ENCODE measurements at places on chromosomes 7 and 10.

DNA sequence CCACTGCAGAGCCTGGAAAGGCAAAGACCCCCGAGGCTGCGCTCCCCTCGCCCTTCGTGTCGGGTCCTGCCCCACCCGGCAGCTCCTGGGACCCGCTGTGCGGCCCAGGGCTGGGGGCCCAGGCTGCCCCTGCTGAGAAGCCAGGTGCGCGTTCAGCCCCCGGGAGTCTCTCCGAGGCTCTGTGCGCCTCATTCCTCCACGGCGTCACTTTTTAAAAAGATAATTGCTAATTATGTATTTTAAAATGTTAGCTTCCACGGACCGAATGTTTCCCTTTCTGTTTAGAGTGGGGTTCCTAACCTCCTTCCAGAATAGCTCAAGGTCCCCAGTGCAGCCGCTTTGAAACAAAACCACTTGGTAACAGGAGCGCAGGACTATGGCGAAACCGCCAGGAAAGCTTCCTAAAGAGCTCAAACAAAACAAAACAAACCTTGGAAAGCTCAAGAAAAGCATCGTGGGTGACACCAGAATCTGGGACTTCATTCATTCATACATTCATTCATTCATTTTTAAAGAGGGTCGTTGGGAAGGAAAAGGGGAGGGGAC is 45.6 kb downstream of the PDIA4 start:
- DNase-seq, result no peak

DNA sequence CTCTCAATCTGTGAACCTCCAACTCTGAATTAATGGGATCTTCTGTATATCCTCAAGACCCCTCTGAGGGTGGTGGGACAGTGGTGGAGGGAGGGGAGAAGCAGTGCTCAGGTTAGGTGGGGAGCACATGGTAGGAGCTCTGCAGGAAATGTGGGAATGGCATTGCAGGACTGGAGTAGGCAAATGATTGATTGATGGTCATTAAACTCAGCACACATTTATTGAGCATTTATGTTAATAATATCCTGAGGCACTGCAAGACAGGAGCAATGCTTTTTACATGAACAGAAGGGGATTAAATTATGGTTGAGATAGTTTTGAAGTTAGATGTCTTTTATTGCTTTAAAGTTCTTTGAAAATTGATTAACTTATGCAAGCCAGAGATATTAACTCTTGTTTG is 14.1 kb downstream of the BMPER start:
- no peak for DNase-seq

GRCh38 chr10:130109796-130110245 is 809 bp downstream of the C10orf143 start:
- DNase-seq, result peak; percentile 65

DNA sequence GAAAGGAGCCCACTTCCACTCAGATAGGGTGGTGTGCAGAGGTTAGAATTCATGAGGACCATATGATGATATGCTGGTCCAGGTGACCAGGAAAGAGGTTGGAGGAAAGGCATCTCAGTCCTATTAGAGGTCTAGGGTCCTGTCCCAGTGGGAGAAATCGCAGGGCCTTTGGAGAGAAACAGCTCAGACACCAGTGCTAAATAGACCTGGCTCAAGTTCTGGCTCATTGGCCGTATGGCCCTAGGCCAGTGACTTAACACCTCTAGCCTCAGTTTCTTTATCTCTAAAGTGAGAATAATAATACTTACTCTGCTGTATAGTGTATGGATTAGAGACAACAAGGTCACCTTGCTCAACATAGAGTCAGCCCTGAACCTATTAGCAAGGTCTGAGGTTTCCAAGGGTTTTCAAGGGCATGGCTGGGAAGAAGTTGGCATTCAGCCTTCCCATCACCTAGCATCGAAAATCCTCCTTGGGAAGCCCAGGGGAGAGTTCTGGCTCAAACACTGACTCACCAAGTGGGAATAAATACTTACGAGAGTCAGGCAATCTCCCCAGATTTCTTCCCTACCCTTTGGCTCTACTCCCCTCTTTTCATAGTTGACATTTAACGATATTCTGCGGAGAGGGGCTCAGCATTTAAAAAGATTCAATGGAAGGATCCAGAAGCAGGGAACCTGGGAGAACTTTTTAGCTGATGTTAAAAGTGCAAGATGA is 473.1 kb upstream of the PODXL start:
- no peak for DNase-seq

DNA sequence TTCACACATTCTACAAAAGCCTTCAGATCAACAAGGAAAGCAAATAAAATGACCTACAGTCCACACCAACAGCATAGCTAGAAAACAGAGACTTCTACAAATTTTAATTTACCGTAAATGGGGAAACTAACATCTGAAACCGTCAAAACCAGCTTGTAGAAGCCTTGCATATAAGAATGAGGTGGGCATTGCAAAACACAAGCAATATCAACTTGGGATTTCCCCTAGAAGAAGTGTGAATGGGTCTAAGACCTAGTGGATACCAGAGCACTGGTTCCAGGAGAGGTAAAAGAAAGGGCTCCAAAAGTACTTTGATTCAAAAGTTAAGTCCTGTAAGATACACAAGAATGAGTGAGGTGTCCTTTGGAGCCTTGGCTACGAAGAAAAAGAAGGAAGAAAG is 18.7 kb downstream of the RTKN2 start:
- no peak for DNase-seq

DNA sequence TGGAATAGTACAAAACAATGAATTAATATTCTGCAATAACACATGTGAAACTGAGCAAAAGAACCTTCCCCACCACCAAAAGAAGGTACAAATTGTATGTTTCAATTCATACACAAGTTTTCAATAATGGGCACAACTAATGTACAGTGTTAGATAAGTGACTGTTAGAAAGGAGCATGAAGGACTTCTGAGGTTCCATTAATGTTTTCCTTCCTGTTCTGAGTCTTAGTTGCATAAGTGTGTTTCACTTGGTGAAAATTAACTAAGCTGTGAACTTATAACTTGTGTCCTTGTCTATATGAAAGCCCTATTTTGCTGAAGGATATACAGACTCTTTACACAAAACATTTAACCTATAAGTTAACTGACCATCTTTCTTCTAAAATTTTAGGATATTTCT is 8.2 kb downstream of the GSAP start:
- DNase-seq, result no peak

DNA sequence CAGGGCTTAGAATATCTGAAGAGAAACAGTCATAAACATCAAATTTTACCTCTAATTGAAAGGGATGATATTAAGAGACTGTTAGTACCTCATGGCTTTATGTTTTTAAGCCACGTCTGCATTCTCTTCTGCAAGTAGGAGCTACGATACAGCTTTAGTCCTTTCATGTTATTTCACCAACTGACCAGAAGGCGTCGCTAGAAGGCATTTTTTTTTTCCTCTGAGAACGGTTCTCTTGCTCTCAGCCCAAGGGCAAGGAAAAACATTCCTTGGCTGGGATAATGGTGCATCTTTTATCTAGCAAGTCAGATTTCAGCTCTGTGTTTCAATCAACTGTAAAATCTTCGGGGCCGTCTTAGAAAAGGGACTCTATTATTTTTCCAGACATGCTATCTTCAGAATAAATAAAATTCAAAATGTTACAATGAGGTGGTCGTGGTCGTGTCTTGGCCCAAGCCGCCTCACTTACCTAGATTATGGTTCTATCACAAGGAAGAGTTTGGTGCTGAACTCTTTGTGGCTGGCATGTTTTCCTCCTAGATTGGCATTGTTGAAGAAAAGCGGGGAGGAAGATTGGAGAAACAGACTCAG is 41.6 kb upstream of the LYZL2 start:
- no peak for DNase-seq

DNA sequence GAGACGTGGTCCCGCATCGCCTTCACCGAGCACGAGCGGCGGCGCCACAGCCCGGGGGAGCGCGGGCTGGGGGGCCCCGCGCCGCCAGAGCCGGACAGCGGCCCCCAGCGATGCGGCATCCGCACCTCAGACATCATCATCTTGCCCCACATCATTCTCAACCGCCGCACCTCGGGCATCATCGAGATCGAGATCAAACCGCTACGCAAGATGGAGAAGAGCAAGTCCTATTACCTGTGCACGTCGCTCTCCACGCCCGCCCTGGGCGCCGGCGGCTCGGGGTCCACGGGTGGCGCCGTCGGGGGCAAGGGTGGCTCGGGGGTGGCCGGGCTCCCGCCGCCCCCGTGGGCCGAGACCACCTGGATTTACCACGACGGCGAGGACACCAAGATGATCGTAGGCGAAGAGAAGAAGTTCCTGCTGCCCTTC is 737 bp downstream of the CNNM2 start:
- no peak for DNase-seq

GRCh38 chr7:73345951-73346350 is 18.0 kb downstream of the FKBP6 start:
- DNase-seq, result no peak

DNA sequence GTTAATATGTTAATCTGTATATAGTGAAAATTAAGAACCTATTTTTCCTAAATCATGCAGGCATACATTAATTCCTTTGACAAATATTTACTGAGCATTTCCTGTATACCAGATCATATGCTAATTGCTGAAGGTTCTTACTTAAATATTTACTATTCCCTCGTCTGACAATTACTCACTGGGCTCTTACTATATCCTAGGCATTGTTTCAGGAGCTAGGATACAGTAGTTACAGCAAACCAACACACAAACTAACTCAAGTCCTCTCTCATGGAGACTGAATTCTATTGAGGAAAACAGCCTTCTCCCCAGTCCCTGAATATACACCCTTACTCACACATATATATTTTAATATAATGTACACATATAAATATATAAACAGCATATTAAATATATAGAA is 786.0 kb downstream of the NRG3 start:
- DNase-seq, result no peak

DNA sequence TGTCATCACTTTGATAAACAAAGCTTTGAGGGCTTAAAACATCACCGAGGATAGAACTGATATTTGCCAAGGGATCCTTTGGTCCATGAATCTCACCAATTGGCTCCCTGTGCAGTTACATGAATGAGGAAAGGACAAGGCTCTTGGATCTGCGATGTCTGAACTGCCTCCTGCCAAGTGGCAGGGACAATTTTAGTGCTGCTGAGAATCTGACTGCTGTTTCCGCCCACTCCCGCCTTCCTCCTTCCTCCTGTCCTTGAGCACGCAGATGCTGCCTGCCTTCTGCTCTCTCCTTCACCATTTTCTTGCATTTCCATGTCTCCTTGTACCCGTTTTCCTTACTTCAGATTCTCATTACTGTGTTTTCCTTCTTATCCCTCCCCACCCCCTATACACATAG is 26.8 kb upstream of the ITPRID1 start:
- no peak for DNase-seq

DNA sequence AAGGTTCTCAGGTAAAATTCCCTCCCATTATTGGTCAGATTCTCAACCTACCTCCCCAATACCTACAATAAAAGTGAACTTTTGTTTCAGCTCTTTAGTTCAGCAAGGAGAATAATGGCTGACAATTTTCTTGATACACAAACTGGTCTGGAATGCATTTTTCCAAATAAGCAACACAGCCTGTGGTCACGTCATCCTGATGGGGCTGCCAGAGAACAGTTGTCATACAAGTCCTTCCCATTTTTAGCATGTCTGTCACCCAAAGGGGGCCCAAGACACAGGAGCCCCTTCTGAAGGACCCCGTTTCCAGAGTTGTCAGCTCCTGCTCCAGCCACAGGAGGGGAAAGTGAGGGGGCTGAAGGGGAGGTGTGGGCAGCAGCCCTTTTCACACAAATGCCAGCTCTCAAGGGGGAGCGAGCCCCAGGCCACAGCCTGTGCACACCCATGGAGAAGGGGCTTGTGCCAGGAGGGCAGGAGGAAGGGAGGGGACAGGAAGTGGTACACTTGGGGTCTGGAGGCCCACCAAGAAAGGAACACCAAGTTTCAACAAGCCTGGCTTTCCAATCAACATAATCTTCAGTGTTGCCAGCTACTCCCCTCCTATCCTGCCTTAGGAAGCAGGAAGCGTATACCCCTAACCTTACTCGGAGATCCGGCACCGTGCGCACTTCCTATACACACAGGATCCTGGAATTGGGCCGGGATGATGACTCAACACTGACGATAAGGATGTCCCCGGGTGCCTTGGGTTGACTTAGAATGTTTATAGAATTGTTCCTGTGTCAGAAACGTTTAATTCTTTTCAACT is 43.4 kb upstream of the PDLIM1 start:
- DNase-seq, result no peak

- peak; percentile 16 for DNase-seq
These were observed 24.3 kb upstream of the VDAC2 start for GRCh38 chr10:75186310-75186709.

DNA sequence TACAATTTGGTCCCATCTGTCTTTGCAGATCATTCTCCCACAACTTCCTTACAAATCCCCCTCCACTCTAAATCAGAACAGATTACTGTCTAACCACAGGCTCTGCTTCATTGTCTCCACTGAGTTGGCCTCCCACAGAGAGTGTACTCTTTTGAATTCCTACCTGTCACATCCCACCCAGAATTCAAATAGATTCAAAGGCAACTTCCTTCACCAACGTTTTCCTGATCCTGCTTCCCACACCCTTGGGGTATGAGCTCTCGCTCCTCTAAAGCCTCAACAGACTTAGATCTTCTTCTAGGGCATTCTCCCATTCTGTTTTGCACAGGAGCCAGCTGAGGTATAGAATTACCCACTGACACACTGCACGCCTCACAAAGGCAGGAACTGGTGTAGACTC is 197.8 kb upstream of the CDCA7L start:
- DNase-seq, result no peak

DNA sequence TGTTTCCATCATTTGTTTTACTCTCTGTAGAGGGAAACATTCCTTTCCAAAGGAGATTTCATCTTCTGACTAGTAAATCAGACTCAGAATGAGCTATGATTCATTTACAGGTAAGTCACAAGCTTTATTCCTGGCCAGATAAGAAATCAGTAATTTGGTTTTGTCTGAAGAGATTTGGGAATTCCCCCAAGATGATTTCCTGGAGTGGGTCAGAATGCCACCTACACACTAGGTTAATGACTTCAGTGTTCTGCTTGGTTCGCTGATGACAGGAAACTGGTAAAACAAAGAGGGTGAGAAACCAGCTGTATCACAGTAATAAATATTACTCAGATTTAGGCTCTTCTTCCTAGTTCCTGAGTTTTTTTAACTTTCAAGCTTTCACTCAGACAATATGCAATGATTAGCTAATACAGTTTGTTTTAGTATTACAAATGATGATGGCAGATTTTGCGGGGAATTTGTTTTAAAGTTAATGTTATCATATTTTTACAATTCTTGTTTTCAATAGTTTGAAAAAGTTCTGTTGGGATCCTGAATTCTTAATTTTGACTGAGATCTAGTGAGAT is 8.3 kb upstream of the ASZ1 start:
- DNase-seq, result no peak

GRCh38 chr10:99143651-99144050 is 92.0 kb downstream of the HPSE2 start:
- no peak for DNase-seq

DNA sequence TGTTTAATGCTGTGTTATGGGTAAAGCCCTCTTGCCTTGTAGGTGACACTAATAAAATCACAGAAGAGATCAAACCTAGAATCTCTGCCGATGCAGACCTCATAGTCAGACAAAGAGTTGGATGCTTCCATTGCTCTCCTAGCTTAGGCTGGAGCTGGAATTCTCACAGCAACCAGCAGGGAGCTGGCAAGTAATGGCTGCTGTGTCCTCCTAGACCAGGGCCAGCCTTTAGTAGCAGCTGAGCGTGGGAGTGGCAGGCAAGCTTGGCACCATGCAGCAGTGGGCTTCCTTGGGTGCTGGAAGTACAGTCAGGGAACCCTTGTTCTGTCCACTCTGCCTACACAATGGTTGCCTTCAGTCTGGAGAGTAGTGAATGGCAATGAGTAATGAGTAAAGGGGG is 598.3 kb upstream of the GALNT17 start:
- no peak for DNase-seq

GRCh38 chr10:53479365-53479764 is 706.8 kb upstream of the MBL2 start:
- no peak for DNase-seq
